ENCODE measurements at places on chromosomes 12 and 14.

GRCh38 chr14:56648508-56649301 lies 69.1 kb downstream of the TMEM260 start:
- DNase-seq = no peak

DNA sequence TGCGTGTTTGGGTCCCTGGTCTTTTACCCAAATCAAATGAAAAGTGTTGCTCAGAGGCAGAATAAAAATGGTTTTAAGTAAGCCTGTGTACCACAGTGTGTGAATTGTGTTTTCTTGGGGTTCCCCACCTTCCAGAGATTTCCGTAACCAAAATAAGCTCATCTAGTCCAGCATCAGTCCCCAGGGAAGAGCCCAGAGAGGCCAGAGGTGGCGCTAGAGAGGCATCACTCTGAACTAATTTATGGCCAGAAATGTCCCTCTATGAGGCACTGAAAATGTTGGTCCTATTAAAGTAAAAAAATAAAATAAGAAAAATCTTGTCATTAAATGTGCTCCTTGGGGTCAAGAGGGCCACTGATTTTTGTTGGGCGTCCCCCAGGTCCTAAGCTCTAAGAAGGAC lies 24.9 kb upstream of the PRKAB1 start:
- DNase-seq = no peak

DNA sequence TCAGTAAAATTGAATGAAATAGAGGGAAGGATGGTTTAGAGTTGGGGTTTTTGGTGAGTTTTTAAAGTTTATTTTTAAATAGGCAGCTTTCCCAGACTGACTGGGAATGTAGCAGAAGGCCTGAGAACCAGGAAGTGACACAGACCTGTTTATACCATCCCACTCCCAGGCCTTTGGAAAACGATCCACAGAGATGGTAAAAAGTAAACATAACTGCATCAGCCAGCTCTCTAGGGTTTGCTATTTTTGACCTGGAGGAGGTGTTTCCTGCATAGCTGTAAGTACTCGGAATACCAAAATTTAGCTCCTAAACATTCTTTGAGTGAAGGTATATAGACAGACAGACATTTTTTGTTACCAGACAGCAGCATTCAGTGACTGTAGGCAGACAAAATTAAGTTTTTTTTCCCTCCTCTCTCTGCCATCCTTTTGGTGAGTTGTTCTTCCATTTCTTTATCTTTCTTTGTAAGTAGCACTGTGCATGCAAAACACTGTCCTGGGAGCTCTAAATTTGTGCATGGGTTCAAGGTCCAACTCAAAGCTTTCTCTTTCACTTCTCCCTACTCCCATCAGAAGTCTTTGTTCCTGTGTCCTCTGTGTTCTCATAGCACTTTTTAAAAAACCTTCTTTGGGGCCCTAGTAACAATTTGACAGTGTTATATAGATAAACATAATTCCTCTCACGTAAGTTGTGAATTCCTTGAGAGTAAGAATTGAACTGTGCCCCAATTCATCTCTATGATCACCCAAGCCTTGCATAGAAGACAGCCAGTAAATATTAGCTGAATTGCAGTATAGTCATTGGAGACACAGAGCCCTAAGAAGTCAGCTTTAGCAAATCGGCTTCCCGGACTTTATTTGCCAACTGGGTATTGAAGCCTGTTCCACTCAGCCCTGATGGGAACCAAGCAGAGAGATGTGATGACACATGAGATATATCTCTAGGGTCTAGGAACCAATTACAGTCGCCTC lies 37.4 kb downstream of the SUSD6 start:
- DNase-seq = no peak

GRCh38 chr12:53501615-53502181 lies 615 bp downstream of the TARBP2 start:
- no peak for DNase-seq

DNA sequence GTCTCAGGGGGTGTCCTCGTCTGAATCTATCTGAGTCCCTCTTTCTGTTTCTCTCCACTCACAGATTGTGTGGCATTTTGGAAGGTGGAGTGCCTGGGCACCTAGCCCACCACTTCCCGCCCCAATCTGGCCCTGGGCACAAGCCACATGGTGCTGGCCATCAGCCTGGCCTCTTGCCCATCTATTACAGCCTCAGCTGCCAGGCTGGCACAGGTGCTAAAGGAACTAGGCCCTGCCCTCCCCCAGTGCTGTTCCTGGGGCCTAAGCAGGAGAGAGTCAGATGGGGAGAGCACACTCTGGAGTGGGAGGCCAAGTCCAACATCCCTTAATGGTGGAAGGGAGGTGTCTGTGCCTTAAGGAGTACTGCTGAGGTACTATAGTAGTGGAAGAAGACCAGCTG lies 8.3 kb upstream of the CALCOCO1 start:
- no peak for DNase-seq

DNA sequence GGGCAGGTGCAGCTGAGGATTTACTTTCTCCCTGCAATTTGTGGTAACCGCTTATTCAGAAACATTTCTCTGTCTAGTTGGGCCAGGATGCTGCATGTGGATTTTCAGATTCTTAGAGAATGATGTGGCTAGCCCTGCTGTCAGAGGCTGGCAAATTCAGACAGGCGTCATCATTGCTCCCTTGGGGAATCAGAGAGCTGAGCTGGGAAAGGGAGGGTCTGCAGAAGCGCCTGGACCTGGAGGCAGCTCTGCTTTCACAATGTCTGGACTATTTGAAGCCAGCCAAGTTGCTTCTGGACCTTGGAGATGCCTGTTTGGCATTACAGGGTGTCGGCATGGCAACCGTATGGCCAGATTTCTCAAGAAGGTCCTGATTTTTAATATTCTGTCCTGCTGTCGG lies 3.4 kb downstream of the GALNT16 start:
- DNase-seq = no peak

GRCh38 chr14:85583380-85583779 lies 53.4 kb downstream of the FLRT2 start:
- no peak for DNase-seq

GRCh38 chr14:91380123-91380522 lies 37.5 kb downstream of the CCDC88C start:
- DNase-seq = no peak

DNA sequence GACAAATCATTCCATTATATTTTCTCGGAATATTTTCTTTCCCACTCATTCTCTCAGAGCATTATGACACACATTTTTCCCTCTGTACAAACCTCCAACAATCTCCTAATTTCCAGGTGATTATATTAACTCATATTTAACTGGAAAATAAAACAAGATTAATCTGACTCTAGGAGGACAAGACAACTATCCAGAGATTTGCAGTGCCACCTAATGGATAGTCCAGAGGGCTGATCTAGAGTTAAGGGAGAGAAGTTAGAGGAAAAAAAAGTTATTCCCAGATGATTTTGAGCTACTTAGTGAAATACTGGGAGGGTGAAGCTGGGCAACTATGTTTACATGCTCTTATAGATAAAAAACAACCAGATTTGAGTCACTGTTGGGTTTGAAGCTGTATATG lies 161.7 kb downstream of the ALX1 start:
- no peak for DNase-seq

GRCh38 chr12:22353615-22354325 lies 19.3 kb upstream of the ST8SIA1 start:
- DNase-seq = no peak

- DNase-seq = no peak
Measured at GRCh38 chr14:96756745-96757144, 40.4 kb upstream of the VRK1 start.

Data from CD8-positive, alpha-beta memory T cell (primary cell).